ENCODE measurements at places on chromosomes 12 and 14. TPM values are rescaled to one million over a fixed set of nuclear protein-coding genes. Genes with fewer than 3 reads are reported as not detected.

DNA sequence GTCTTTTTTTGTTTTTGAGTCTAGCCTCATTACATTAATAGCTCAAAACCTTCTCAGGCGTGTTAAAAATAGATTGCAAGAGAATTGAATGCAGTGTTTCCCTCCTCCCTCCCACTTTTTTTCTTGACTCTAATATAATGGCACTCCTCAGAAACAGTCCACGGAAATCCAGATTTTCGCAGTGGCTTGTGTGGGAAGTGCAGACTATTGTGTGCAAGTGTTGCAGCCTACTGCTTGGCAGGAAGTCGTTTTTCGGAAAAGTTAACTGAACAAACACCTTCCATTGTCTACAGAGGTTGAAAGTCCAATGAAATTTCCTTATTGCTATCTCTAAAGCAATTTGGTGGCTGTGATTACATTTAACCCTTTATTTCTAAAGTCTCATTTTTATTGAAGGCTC, 147.9 kb upstream of the E2F7 start:
- no peaks in the 10 kb centered on the region for H3K4me1 ChIP-seq
- H3K36me3 ChIP-seq: no peaks in the 10 kb centered on the region
- H3K27me3 ChIP-seq: no peaks in the 10 kb centered on the region
- no peak overlapping the region for H3K4me3 ChIP-seq
- DNase-seq: no peak

The BEST3 gene
- total RNA-seq: 0.55 TPM

DNA sequence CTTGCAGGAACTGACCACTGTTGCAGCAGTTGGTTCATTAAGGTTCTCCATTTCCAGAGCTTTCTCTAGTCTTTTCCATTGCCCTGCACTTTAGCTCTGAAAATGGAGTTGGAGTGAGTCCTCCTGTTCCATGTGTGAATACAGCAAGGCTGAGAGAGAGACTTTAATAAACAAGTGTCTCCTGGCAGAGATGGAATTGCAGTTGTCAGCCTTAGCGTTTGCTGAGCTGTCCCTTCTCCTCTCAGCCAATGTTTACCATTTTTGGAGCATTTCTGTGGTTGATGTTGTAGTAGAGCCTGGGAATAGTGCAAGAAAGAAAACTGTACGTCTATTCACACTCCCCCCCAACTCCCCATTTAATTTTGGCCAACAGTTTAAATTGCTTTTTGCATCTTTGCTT, 7.5 kb upstream of the MANSC4 start:
- no peaks in the 10 kb centered on the region for H3K27me3 ChIP-seq
- peak overlapping the region; percentile 78 for H3K27ac ChIP-seq
- DNase-seq: no peak

The DAO gene
- total RNA-seq: not detected

- peak; percentile 57 for DNase-seq
- H3K4me3 ChIP-seq: no peak overlapping the region
- peaks cover 29% of the 10 kb centered on the region for H3K27me3 ChIP-seq
- no peaks in the 10 kb centered on the region for H3K36me3 ChIP-seq
- no peaks in the 10 kb centered on the region for H3K4me1 ChIP-seq
These were observed 110.1 kb upstream of the TMEM132D start for GRCh38 chr12:130013771-130014484.

- H3K4me3 ChIP-seq: no peak overlapping the region
- DNase-seq: no peak
- peaks cover 59% of the 10 kb centered on the region for H3K27me3 ChIP-seq
- H3K36me3 ChIP-seq: no peaks in the 10 kb centered on the region
- no peaks in the 10 kb centered on the region for H3K4me1 ChIP-seq
- H3K27ac ChIP-seq: no peak overlapping the region
These were observed 19.8 kb upstream of the DCD start for GRCh38 chr12:54667945-54668344.

GRCh38 chr12:107622001-107622400, 63.6 kb upstream of the PWP1 start:
- no peaks in the 10 kb centered on the region for H3K27me3 ChIP-seq
- no peak overlapping the region for H3K4me3 ChIP-seq
- DNase-seq: peak; percentile 49
- H3K27ac ChIP-seq: no peak overlapping the region

DNA sequence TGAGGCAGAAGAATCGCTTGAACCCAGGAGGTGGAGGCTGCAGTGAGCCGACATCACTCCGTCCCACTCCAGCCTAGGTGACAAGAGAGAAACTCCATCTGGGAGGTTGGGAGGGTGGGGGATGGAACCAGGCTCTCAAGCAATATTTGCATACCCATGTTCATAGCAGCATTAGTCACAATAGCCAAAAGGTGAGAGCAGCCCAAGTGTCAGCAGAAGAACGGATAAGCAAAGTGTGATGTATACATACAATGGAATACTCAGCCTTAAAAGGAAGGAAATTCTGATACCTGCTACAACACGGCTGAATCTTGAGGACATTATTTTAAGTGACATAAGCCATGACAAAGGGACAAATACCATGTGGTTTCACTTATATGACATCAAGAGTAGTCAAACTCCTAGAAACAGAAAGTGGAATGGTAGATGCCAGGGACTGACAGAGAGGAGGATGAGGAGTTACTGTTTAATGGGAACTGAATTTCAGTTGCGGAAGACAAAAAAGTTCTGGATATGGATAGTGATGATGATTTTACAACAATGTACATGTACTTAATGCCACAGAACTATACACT, 11.6 kb downstream of the DAD1 start:
- H3K4me1 ChIP-seq: peaks cover 5% of the 10 kb centered on the region
- no peak for DNase-seq
- H3K27me3 ChIP-seq: no peaks in the 10 kb centered on the region
- H3K4me3 ChIP-seq: no peak overlapping the region
- no peak overlapping the region for H3K27ac ChIP-seq

- no peaks in the 10 kb centered on the region for H3K36me3 ChIP-seq
- H3K27me3 ChIP-seq: no peaks in the 10 kb centered on the region
- H3K27ac ChIP-seq: no peak overlapping the region
- H3K4me1 ChIP-seq: peaks cover 5% of the 10 kb centered on the region
- H3K4me3 ChIP-seq: no peak overlapping the region
These were observed 73.3 kb upstream of the USP44 start for GRCh38 chr12:95624589-95624988.

GRCh38 chr14:105537580-105538474, 11.4 kb downstream of the TMEM121 start:
- H3K27me3 ChIP-seq: peaks cover 15% of the 10 kb centered on the region
- peak; percentile 55 for DNase-seq
- H3K4me1 ChIP-seq: peaks cover 5% of the 10 kb centered on the region
- no peak overlapping the region for H3K4me3 ChIP-seq
- H3K27ac ChIP-seq: no peak overlapping the region

The AKAP5 gene
- total RNA-seq: 0.58 TPM

GRCh38 chr12:34033628-34034296, 11.5 kb downstream of the ALG10 start:
- H3K27me3 ChIP-seq: no peaks in the 10 kb centered on the region
- H3K27ac ChIP-seq: no peak overlapping the region
- no peaks in the 10 kb centered on the region for H3K4me1 ChIP-seq
- peak; percentile 59 for DNase-seq

Measured in PC-3 (cell line).